ENCODE measurements at places on chromosomes 3 and 15.

DNA sequence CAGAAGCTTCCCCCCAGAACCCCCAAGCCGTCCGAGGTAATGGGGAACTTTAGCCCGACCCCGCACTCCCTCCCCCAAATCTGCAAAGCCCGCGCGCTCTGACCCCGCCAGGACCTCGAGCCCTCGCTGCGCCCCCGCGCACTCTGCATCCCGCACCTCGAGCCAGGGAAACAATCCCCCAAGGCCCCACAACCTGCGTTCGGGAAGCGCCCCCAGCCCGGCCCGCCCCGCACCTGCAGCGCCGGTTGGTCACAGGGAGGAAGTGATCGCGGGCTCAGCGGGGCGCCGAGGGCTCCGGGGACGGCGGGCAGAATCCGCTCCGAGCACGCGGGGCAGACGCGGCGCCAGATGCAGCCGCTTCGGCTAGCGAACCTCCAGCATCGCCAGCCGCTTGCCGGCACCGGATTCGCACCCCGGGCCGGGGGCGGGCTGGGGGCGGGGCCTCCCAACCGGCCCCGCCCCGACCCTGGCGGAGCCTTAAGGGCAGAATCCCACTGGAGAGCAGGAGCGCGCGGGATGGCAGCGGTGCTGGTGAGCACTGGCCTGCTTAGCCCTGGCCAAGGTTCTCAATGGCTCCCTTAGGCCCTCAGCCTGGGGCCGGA lies at the start of gene CAMKV:
TSS of gene CAMKV (minus strand) at position 382 of the 602 bp plus-strand sequence. CDS start 7,518 bp downstream, outside the sequence.
- no peak for DNase-seq

GRCh38 chr15:58249646-58250312 lies 111.6 kb downstream of the AQP9 start:
- DNase-seq: no peak

DNA sequence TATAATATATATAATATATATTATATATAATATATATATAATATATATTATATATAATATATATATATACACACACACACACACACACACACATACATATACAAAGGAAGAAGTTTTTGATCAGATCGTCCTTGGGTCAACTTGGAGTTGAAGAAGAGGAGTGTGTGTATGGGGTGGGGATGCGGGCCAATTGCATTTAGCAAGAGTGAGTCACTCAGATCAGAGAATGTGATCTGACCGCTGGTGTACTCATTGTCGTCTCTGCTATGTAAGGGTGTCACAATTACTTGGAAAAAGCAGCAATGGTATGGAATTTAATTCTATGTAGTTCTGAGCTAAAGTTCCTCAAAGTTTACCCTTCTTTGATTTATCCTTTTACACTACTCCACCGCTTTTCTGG lies 4.6 kb upstream of the VGLL3 start:
- peak; percentile 83 for DNase-seq

- peak; percentile 79 for DNase-seq
These were observed 32.1 kb downstream of the FOXP1 start for GRCh38 chr3:71551311-71551919.

DNA sequence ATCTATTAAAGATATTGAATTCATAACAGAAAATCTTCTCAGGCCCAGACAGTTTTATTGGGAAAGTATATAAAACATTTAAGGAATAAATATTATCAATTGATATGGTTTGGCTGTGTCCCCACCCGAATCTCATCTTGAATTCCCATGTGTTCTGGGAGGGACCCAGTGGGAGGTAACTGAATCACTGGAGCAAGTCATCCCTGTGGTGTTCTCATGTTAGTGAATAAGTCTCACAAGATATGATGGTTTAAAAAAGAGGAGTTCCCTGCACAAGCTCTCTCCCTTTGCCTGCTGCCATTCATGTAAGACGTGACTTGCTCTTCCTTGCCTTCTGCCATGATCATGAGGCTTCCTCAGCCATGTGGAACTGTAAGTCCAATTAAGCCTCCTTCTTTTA lies 160.5 kb downstream of the ANO10 start:
- no peak for DNase-seq

DNA sequence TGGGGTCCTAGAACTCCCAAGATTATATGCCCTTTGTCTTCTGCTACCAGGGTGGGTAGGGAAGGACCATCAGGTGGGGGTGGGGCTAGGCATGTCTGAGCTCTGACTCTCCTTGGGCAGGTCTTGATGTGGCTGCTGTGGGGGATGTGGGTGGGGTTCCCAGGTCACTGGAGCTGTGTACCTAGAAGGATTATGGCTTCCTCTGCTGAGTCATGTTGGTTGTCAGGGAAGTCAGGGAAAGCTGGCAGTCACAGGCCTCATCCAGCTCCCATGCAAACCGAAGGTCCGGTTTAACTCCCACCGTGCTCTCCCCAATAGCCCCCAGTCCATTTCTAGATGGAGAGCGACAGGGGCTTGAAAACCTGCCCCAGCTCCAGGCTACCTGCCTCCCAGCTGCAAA lies 35.2 kb downstream of the EID1 start:
- DNase-seq: no peak

GRCh38 chr3:16671690-16672089 lies 66.5 kb upstream of the DAZL start:
- DNase-seq: no peak

- no peak for DNase-seq
These were observed 193.9 kb downstream of the DIPK2A start for GRCh38 chr3:144165482-144165881.

- no peak for DNase-seq
These were observed 39.4 kb downstream of the THSD4 start for GRCh38 chr15:71154607-71155200.

GRCh38 chr15:90268415-90268814 lies 2.9 kb downstream of the NGRN start:
- no peak for DNase-seq

GRCh38 chr3:135800071-135800549 lies 165.4 kb upstream of the PPP2R3A start:
- DNase-seq: no peak

GRCh38 chr3:117193390-117193789 lies 483.8 kb downstream of the TUSC7 start:
- DNase-seq: peak; percentile 1

DNA sequence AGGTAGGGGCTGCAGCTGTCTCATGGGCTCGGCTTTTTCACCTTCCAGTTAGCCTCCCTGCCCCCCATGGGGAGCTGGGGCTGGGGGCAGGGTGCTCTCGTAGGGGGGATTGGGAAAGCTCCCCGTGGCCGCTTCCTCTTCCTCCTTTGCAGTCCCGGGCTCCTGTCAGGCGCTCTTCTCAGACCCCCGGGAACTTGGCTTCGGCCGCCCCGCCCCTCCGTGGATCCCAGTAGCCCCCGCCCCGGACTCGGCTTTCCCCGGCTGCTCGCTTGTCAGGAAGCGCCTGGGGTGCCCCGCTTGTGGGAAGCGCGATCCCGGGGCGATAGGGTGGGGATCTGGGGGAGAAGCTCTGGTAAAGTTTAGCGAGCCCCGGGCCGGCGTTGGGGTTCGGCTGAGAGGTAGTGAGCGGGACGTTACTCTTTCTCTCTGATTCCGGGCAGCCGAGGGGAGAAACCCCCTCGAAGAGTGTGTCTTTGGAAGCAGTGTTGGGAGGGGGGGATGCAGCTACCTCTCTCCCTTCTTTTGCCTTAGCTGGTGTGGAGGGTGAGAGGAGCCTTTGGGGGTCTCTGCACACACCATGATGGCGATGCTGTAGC lies 611 bp downstream of the PIAS1 start:
- DNase-seq: peak; percentile 11

GRCh38 chr15:48693484-48693883 lies 48.0 kb upstream of the FBN1 start:
- peak; percentile 76 for DNase-seq

GRCh38 chr3:23162934-23163333 lies 40.2 kb upstream of the UBE2E2 start:
- DNase-seq: no peak

GRCh38 chr3:72238010-72238691 lies 453.2 kb upstream of the PROK2 start:
- no peak for DNase-seq

DNA sequence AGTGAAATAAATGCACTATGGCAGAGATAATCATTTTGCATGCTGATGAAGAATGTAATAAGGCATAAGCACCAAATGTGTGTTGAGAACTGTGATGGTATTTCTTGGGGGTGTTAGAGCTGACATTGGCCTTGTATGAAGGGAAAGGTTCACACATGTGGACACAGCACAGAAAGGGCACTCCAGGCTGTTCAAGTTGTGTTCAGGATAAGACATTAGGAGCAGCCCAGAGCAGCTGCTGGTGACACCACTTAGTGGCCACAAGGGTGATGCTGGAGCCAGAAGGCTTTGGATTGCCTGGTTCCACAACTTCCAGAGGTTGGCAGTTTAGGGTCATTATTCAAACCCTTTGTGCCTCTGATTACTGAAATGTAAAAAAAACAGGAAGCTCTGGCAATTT lies 155.4 kb downstream of the GOLGA6L6 start:
- DNase-seq: no peak

- DNase-seq: peak; percentile 9
These were observed 113.9 kb downstream of the POLQ start for GRCh38 chr3:121431726-121432517.

GRCh38 chr3:110343945-110344344 lies 727.7 kb upstream of the NECTIN3 start:
- peak; percentile 17 for DNase-seq

DNA sequence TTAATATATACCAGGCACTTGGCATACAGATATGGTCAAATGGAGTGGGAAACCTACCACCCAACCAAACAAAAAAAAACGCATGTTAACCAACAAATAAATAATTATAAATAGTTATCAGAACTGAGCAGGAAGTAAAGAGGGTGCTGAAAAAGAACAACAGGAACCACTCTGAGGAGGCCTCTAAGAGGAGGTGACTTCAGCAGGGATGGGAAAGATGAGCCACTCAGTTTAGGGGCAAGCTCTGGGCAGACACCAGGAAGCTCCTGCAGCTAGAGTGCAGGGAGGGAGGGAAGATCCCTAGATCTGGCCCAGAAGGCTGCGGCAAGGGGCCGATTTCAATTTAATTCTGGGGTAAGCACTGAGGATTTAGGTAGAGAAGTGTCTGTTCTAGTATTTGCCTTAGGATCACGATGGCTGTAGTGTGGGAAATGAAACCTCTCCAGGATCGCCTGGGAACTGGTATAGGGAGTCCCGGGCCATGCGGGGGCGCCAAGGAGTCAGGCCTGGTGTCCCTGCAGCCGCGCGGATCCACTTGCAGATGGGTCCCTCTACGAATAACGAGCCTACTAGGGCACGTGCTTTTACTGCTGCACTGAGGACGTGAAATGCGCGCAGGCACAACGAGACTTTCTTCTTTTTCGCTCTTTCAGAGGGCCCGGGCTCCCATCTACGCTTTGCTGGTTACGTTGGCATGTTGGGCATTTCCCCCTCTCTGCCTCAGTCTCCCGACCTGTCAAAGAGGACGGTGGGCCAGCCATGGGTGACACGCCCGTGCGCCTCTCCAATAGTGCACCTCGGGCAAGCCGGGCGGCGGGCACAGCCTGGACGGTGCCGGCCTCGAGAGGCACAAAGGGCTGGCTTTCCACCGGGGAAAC lies 1.5 kb upstream of the LIMD1 start:
- peak; percentile 94 for DNase-seq

GRCh38 chr3:156033428-156033827 lies 87.0 kb upstream of the KCNAB1 start:
- no peak for DNase-seq

DNA sequence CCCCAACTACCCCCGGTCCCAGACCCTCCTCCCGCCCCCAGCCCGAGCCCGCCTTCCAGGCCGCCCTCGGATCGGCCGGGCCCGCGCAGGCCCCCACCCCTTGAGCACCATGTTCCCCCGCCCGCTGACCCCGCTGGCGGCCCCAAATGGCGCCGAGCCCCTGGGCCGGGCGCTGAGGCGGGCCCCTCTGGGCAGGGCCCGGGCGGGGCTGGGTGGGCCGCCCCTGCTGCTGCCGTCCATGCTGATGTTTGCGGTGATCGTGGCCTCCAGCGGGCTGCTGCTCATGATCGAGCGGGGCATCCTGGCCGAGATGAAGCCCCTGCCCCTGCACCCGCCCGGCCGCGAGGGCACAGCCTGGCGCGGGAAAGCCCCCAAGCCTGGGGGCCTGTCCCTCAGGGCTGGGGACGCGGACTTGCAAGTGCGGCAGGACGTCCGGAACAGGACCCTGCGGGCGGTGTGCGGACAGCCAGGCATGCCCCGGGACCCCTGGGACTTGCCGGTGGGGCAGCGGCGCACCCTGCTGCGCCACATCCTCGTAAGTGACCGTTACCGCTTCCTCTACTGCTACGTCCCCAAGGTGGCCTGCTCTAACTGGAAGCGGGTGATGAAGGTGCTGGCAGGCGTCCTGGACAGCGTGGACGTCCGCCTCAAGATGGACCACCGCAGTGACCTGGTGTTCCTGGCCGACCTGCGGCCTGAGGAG lies 472 bp downstream of the CHST14 start:
- no peak for DNase-seq

DNA sequence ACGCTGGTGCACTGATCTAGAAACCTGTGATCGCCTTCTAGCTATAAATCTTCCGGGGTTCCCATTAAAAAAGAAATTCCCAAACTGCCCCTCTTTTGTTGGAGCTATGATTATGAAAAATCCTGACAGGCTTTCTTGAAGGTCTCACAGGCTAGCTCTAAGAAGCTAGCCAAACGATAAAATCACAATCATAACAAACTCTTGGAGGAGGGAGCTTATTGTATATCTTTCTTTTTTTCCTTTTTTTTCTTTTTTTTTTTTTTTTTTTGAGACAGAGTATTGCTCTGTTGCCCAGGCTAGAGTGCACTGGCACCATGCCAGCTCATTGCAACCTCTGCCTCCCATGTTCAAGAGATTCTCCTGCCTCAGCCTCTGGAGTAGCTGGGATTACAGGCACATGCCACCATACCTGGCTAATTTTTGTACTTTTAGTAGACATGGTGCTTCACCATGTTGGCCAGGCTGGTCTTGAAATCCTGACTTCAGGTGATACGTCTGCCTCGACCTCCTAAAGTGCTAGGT lies 72.0 kb downstream of the MYO1E start:
- DNase-seq: no peak

DNA sequence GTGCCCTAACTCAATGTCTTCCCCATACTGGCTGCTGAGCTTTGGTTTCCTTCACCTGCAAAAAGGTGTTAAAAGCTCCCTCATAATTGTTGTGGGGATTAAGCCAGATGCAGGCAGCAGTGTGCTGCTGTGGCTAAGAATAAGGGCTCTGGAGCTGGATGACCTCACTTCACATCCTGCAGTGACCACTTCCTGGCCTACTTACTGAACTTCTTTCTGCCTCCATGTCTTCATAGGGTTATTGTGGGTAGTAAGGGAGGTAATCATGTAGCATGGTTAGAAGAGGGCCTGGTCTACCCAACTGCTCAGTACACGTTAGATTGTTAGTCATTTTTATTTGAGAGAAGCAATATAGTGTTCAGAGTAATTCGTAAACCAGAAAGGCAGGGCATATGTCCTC lies 18.4 kb downstream of the GYG1 start:
- DNase-seq: no peak

DNA sequence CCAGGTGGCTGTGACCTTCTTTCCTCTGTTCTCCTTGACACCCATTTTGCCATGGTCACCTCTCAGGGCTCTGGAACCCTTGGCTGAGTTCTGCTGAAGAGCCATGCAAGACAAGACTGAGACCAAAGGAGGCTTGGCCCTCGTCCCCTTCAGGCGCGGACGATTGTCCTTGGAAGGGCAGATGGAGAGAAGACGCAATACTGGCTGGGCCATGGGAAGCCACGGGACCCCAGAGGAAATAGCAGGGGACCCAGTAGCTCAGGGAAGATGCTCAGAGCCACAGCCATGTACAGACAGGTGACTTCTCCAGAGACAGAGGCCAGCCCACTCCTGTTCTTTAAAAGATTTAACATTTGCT lies 125.6 kb downstream of the SMAD6 start:
- no peak for DNase-seq

GRCh38 chr3:24168977-24169376 lies 223.9 kb downstream of the NR1D2 start:
- DNase-seq: no peak

- DNase-seq: peak; percentile 61
These were observed 42.0 kb downstream of the IFT57 start for GRCh38 chr3:108180194-108180593.

Measured in HFFc6 (cell line).